ENCODE measurements at places on chromosomes 6 and 20. TPM values are rescaled to one million over a fixed set of nuclear protein-coding genes. Genes with fewer than 3 reads are reported as not detected.
A peak's percentile ranks its signal among the peaks of the same experiment; 100 is the strongest.

- DNase-seq, result peak; percentile 72
Observed at GRCh38 chr20:24746351-24746685, 202.8 kb upstream of the CST7 start.

GRCh38 chr20:31760519-31761240 lies 21.6 kb downstream of the TPX2 start:
- no peak for DNase-seq

GRCh38 chr6:157594292-157594691 lies 213.3 kb downstream of the ZDHHC14 start:
- DNase-seq, result no peak

The ADGRF4 gene
- total RNA-seq, result under 0.01 TPM

- DNase-seq, result no peak
Observed at GRCh38 chr6:33571637-33572316, 8.3 kb downstream of the BAK1 start.

DNA sequence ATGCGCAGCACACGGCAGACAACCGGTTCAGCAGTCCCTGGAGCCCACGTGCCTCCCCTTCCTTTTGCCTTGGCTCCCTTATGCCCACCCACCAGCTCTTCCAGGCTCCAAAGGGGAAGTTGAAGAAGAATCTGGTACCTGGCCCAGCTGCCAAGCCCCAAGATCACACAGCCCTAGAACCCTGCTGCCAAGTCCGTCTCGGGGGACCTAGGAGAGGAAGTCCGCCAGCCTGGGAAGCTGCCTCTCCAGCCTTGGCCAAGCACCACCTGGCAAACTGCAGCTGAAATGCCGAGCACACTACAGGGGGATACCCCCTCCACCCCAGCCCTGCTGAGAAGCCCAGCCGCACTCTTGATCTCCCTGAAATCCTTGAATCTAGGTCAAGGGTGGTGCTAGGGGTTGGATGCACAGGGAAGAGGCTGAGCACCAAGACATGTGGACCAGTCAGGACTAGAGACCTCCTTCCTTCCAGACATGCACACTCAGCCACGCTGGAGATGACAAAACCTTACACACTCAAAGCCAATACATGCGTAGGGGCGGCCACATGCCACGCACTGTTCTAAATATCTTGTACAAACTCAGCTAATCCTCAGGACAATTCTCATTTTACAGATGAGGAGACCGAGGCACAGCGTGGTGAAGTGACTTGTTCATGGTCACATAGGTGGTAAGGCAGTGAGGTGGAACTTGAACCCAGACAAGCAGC lies 124.1 kb downstream of the PREX1 start:
- no peak for DNase-seq

GRCh38 chr20:54491506-54491905 lies 16.1 kb downstream of the DOK5 start:
- no peak for DNase-seq

The CD24 gene
- total RNA-seq, result 1.9 TPM

DNA sequence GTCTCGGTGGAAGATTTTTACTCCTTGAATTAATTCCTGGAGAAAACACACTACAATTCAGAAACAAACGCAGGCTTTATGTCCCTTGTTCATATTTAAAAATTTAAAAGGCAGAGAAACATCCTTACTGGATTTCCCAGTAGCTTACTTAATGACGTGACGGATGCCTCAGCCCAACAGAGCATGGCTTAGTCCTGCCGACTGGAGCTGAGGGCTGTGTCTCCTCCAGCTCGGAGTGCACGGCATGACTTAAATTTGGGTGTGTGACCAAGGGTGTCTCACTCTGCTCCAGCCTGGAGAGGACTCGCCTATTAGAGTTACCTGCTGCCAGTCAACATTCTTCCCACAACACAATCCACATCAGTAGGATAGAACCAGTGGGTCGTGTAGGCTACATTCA lies 107.1 kb downstream of the PSMB1 start:
- no peak for DNase-seq

DNA sequence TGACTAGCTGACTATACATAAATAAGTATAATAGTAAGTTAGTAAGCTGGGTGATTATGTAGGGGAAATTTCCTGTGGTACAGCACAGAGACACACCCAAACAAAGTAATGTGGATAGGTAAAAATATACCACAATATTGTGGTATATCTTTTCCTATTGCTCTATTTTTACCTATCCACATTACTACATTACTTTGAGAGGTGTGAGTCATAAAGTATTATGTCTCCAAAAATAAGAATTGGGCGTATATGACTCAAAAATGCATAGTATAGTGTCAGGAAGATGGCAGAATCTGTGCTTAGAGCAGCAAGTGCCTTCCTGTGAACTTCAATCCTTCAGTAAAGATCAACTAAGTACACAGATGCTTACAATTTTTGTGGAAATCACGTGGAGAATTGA lies 2.7 kb upstream of the SIRPG start:
- DNase-seq, result no peak

DNA sequence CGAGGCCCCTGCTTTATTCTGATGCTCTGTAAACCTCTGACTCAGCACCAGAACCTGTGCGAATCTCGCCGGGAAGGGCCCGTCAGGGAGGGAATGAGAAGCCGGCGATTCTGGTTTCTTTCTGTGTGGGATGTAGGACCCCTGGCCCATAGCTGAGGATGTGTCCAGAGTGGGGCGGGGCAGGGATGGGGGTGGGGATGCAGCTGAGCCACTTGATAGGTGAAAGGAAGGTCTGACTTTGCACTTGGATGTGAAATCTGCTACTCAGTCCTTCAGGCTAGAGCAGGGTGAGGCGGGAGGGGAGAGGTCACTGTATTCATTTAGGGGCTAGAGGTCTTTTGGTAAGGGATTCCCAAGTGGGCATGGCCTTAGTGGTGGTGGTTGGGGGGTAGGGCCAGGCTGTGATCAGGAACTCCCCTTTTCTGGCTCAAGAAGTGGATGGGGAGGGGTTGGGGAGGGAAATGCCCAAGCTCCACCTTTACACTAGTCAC lies 2.3 kb downstream of the TOX2 start:
- peak; percentile 57 for DNase-seq

GRCh38 chr20:15222502-15223330 lies 885.3 kb upstream of the FLRT3 start:
- DNase-seq, result no peak

GRCh38 chr20:40957265-40957760 lies 71.3 kb upstream of the TOP1 start:
- no peak for DNase-seq

- no peak for DNase-seq
Observed at GRCh38 chr6:41039060-41039998, at the start of gene UNC5CL. UNC5CL (minus strand) TSS chr6:41039221; CDS start chr6:41035074, 4,147 bp downstream.

DNA sequence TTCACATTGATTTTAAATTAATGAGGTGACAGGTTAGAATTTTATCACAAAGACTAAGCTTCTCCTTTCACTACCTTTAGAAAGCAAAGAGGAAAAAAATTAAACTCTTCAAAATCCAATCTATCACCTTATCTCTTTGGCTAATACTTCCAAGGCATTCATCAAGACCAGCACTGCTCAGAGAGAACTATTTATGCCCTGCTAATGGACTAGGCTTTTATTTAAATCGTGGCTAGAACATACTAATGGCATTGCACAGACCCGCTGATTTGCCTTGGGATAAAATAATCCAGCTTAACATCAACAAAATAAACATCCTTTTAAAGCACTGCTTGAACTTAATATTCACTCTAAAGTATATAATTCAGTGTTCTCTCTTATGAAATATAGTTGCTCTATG lies 880.4 kb downstream of the HACE1 start:
- no peak for DNase-seq

GRCh38 chr6:102980951-102981350 lies 1587.4 kb downstream of the GRIK2 start:
- no peak for DNase-seq

DNA sequence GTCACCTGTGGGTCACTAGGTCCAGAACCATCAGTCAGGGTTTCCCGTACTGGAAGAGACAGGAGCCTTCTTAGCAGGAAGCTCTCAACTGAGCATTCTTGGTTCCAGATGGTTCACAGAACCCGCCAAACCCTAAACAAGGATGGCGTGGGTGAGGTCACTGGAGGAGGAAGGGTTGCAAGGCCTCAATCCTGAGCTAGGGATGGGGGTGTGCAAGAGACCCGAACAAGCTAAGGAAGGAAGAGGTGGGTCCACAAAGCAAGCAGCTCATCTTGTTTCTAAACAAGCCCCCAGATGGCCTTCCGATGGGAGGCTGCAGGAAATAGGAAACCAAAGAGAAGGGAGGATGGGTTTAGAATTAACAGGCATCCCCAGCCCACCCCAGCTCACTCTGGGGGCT lies 92.7 kb downstream of the PREX1 start:
- no peak for DNase-seq

The ERGIC3 gene
- total RNA-seq, result 570 TPM

DNA sequence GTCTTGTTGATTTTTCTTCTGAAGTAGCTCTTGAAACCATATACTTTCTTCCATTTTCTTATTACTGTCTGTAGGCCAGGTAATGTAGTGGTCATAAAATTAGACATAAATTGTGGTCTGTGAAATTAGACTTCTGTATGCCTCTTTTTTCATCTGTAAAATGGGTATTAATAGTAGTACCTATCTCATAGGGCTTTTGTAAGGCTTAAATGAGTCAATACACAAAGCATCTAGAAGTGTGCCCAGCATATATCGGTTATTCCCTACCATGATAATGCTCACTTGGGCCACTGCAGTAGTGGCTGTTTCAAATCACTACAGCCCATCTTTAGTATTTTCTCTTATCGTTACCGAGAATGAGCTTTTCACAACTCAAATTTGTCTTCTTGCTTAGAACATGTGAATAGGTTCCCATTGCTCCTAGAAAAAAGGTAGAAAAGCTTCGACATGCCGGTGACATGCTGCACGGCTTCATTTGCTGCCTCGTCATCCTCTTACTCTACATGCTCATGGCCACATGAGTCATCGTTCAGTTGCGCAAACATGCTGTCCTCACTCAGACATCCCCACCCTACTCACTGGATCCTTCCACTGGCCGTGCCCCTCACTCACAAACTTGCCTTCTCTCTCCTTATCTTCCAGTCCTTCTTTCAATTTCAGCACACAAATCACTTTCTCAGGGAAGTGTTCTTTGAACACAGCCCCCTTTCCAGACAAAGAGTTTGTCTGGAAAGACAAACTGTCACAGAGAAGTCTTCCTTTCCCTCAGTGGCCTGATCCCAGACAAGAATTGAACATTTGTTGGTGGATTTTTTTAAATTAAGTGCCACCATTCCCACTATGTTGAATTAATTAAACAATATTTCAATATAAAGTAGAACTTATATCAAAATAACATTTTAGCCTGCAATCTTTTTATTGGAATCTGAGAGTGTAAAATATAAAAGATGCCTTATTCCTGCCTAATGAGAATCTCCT lies 32.2 kb upstream of the ERVFRD-1 start:
- peak; percentile 90 for DNase-seq

DNA sequence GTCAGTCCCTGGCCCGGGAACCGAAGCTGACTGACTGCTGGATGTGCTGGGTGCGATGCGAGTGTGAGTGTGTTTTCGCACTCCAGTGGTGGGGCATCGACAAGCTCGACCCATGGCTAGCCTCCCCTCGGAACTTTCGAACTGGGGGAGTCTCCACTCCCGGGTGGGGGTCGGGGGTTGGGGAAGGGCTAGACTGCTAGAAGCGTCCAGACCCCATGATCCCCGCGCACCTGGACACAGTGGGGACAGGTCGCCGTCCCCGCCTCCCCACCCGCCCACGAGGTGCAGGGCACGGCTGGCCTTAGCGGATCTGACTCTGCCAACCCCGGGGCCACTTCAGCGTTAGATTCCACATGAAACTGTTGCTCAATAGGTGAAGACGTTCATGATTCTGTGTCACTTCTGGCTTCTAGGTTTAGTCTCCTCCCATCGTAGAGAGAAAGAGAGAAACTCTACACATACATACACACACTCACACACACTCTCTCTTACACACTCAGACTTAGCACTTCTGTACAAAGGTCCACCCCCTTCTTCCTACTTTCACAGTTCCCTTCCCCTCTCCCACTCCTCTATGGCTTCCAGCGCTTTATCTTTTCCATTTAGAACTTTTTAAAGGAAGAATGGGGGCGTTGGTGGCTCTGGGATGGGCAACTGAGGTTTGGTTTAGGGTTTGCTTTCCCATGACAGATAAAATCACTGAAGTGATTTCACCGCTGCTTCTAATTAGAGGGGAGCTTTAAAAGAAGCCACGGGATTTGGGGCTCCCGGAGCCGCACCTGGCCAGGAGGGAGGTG lies 5.1 kb upstream of the TFAP2A start:
- DNase-seq, result no peak

The MYB gene
- 0.12 TPM for total RNA-seq

GRCh38 chr6:156976216-156977127 lies 199.3 kb downstream of the ARID1B start:
- DNase-seq, result peak; percentile 47

DNA sequence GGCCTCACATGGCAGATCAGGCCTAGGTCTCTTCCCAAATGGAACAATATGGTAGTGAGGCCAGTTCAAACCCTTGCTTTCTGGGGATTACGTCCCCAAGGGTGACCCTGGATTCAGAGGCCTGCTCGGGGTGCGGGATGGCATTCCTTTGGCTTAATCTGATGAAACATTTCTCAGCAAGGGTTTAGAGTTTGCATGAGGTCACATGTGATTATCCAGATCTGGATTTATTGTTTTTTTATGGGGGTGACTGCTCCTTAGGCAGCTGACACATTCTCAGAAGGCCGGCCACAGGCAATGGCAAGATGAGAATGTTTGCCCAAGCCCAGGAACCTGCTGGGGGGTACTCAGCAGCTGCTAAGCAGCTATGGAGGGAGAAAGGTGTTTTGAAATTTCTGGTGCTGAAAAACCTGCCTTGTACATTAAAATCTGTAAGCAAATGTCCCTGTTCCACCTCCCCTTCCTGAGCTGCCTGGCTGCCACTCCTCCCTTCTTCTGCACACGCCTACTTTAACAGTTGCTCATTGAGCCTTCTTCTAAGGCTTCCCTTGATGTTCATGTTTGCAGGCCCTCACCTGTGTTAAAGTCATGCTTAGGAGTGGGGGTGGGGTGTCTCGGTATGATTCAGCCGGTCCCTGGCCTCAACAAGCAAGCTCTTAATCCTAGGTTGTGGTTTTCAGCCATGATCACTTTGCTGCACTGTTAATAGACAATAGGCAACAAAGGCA lies 37.9 kb upstream of the FUCA2 start:
- no peak for DNase-seq

DNA sequence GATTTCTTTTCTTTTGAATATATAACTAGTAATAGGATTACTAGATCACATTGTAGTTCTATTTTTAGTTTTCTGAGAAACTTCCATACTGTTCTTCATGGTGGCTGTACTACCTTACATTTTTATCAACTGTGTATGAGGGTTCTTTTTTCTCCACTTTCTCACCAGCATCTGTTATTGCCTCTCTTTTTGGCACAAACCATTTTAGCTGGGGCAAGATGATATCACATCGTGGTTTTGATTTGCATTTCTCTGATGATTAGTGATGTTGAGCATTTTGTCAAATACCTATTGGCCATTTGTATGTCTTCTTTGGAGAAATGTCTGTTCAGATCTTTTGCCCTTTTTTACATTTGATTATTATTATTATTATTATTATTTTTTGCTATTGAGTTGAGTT lies 86.1 kb upstream of the TCF21 start:
- DNase-seq, result no peak
